Cardiac muscle cell (in vitro differentiated cells and primary cell): ENCODE measurements at places on chromosomes 1 and 21. TPM values are rescaled to one million over a fixed set of nuclear protein-coding genes. Genes with fewer than 3 reads are reported as not detected.

DCST2 gene
- 1.1 and 3.8 TPM in 2 replicates for polyA plus RNA-seq

IVL gene
- not detected in 2 replicates for polyA plus RNA-seq

AMY2B gene
- 32.9 and 42.9 TPM in 2 replicates for polyA plus RNA-seq

RGS1 gene
- 0.12 TPM in 1 of 2 replicates, not detected in the other for polyA plus RNA-seq

GJC2 gene
- 0.10 and 0.13 TPM in 2 replicates for polyA plus RNA-seq

CLCC1 gene
- polyA plus RNA-seq, result 12.5 and 21.4 TPM in 2 replicates

LEFTY2 gene
- polyA plus RNA-seq, result 2.7 and 9.0 TPM in 2 replicates

- H3K27me3 ChIP-seq, result no peaks in the 10 kb centered on the region
- no peak overlapping the region for H3K4me3 ChIP-seq
- H3K36me3 ChIP-seq, result no peaks in the 10 kb centered on the region
- peak; percentile 24 for DNase-seq
- H3K4me1 ChIP-seq, result no peaks in the 10 kb centered on the region
Observed at GRCh38 chr21:21682172-21682571, 684.0 kb downstream of the NCAM2 start.

GRCh38 chr1:115428256-115428655 lies 90.2 kb upstream of the NGF start:
- no peak overlapping the region for H3K27ac ChIP-seq
- no peak for DNase-seq
- H3K4me1 ChIP-seq, result peaks cover under 1% of the 10 kb centered on the region
- H3K27me3 ChIP-seq, result no peaks in the 10 kb centered on the region

DNA sequence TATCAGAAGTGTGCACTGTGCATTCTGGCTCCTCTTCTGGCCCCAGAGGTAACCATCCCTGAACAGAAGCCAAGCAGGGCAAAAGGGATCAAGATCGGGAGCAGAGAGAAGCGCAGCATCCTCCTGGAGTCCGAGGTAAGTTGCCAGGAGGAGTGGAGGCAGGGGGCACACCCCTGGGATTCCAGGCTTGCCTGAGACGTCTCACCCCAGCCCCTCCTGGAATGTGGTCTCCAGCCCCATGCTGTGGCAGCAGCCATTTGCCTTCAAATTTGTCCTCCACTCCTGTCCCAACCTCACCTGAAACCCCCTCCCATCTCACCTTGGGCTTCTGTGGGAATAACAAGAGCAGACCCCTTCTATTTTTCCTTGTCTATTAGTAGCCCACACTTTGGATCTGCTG lies 10.1 kb downstream of the LRRC71 start:
- no peaks in the 10 kb centered on the region for H3K4me1 ChIP-seq
- no peak for DNase-seq
- no peak overlapping the region for H3K4me3 ChIP-seq

DNA sequence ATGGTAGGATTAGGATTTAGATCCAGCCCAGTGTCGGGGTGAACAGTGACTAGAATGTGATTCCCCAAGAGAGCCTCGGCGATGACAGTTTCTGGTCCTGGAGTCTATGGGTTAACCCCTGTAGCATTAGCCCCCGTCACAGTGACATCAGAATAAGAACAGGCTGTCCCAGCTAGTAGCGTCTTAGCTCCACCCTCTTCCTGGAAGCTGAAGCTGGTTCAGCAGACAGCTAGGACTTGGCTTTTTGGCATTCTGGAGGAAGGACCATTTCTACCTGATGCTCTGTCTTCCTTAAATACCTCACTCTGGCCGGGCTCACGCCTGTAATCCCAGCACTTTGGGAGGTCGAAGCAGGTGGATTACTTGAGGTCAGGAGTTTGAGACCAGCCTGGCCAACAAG lies 5.0 kb downstream of the NDUFS2 start:
- no peaks in the 10 kb centered on the region for H3K27me3 ChIP-seq
- DNase-seq, result no peak
- no peak overlapping the region for H3K4me3 ChIP-seq
- H3K4me1 ChIP-seq, result no peaks in the 10 kb centered on the region
- peaks cover 50% of the 10 kb centered on the region for H3K36me3 ChIP-seq

- H3K36me3 ChIP-seq, result no peaks in the 10 kb centered on the region
- H3K4me1 ChIP-seq, result peaks cover 20% of the 10 kb centered on the region
- no peak overlapping the region for H3K4me3 ChIP-seq
- no peak for DNase-seq
- H3K27ac ChIP-seq, result no peak overlapping the region
Observed at GRCh38 chr21:45316871-45317397, 29.2 kb upstream of the POFUT2 start.

DNA sequence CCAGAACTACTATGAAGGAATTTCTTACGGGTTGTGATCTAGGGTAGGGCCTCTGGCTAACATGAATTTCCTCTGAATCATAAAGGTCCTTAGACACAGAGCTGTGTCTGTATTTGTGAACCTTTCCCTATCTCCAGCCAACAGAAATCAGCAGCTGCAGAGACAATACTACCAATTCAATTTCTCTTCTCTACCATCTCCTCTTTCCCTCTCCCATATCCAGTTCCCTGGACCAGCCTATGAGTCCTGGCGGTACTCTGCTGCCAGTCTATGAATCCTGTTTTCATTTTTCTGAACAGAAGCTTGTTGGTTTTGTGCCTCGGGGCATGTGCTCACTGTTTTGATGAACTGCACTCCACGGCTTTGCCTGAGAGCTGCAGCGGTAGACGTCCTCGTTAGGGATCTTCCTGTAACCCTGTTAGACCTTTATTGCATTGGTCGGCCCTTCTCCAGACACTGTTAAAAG lies 458.0 kb upstream of the VAMP3 start:
- no peaks in the 10 kb centered on the region for H3K4me1 ChIP-seq
- H3K27ac ChIP-seq, result no peak overlapping the region
- DNase-seq, result no peak
- H3K4me3 ChIP-seq, result no peak overlapping the region
- no peaks in the 10 kb centered on the region for H3K36me3 ChIP-seq

- H3K4me3 ChIP-seq, result no peak overlapping the region
- H3K27ac ChIP-seq, result peak overlapping the region; percentile 25
- H3K27me3 ChIP-seq, result no peaks in the 10 kb centered on the region
- no peak for DNase-seq
- peaks cover 3% of the 10 kb centered on the region for H3K4me1 ChIP-seq
Observed at GRCh38 chr1:11061652-11062365, 2.0 kb upstream of the SRM start.

- H3K36me3 ChIP-seq, result peaks cover 70% of the 10 kb centered on the region
- DNase-seq, result no peak
- no peak overlapping the region for H3K4me3 ChIP-seq
- H3K27ac ChIP-seq, result no peak overlapping the region
- no peaks in the 10 kb centered on the region for H3K4me1 ChIP-seq
Observed at GRCh38 chr1:156260896-156261295, 13.0 kb upstream of the PAQR6 start.

GRCh38 chr1:109197158-109198042 lies 16.3 kb upstream of the SARS1 start:
- no peak overlapping the region for H3K4me3 ChIP-seq
- peak; percentile 71 for DNase-seq
- peaks cover 13% of the 10 kb centered on the region for H3K4me1 ChIP-seq
- peaks cover 16% of the 10 kb centered on the region for H3K27me3 ChIP-seq

DNA sequence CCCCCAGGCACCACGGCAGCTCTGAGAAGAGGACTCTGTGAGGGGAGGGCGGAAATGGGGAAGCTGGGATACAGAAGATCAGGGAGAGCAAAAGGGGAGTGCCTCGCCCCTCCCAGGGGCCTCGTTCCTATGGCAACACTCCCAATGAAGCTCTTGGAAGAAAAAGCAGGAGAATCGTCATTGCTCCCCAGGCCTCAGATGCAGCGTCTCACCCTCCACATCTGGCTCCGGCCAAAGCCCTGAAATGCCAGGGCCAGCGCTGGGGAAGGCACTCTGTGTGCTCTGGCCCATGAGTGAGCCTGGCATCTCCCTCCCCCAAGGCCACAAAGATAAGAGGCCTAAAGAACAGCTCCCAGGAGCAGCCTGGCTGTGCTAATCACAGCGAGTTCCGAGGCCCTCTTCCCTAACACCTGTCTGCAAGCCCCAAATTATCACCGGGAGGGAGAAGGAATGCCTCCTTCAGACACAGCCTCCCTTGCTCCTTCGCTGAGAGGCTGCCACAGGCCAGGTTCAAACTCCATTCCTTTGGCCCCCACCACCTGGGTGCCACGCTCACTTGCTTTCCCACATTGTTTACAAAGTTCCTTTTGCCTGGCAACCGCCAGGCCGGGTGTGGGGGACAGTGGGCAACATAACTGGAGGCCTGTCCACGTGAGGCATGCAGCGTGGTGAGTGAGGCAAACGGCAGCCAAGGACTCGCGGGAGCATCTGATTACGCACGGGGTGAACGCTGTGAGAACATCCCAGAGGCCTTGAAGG lies 27.8 kb downstream of the ECE1 start:
- H3K4me3 ChIP-seq, result no peak overlapping the region
- no peaks in the 10 kb centered on the region for H3K27me3 ChIP-seq
- H3K36me3 ChIP-seq, result no peaks in the 10 kb centered on the region
- DNase-seq, result peak; percentile 44
- peaks cover 30% of the 10 kb centered on the region for H3K4me1 ChIP-seq
- peak overlapping the region; percentile 88 for H3K27ac ChIP-seq

DNA sequence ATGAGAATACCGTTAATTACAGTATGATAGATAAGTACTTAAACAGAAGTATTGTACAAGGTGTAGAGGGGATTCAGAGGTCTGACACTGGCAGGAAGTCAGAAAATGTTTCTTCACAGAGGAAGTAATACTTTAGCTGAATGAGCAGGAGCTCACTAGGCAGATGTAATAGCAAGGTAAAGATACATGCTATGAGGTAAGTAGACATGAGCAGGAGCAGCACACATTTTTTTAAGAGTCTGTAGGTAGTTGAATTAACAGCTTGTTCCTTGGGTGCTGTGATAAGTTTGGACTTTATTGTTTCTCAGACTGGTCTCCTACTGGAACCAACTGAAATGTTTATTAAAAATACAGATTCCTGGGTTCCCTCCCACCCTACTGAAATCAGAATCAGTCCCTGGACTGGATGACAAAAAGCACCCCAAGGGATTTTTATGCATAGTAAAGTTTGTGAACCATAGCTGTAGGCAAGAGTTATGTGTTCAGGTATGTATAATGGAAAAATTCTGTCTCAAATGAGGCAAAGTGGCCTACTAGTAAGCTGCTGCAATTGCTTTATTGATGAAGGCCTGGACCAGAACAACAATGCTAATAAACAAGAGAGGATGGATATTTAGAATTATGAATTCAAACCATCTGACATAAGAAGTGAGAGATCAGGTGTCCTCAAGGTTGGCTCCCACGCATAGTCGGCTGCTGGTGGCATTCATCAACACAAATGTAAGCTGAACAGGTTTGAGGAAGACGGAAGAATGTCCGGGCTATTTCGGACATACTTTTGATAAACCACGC lies 902 bp downstream of the AP4B1 start:
- H3K4me3 ChIP-seq, result peak overlapping the region; percentile 49
- DNase-seq, result no peak
- peak overlapping the region; percentile 58 for H3K27ac ChIP-seq
- H3K27me3 ChIP-seq, result no peaks in the 10 kb centered on the region
- peaks cover 3% of the 10 kb centered on the region for H3K4me1 ChIP-seq

DNA sequence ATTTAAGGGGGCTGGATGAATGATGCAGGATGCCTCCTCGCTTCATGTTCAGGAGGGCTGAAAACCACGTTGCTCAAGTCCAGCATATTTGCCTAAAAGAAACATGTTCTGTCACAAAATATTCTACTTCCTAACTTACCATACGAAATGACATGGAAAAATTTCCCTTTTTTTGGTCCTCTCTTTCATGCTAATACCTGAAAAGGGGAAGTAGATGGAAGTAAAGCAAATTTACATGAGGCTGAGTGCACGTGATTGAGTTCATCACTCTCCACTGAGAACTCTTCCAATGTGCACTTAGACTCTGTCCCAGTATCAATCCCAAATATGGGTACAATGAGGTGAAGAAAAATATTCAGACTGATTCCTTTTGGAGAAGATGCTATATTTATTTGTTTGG lies 23.0 kb downstream of the XCL2 start:
- H3K36me3 ChIP-seq, result no peaks in the 10 kb centered on the region
- H3K27ac ChIP-seq, result peak overlapping the region; percentile 90
- no peak for DNase-seq
- H3K4me1 ChIP-seq, result peaks cover 50% of the 10 kb centered on the region
- no peaks in the 10 kb centered on the region for H3K27me3 ChIP-seq

DNA sequence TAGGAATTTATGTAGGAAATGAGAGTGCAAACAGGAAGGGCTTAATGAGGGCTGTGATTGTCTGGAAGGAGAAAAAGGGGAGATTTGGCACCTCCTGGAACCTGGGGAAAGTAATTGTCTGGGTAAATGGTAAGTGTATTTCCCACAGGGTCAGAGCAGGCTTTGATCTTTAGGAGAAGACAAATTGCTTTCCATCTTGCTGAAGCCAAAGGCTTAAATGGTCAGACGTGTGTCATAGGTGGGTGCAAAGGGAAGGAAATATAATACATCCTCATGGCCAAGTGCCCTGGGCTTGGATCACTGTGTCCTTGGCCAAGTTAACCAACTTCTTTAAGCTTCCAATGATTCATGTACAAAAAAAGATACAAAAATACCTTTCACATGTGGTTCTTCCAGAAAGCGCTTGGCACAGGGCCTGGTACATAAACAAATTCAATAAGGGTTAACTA lies 1.3 kb upstream of the DUSP23 start:
- H3K27ac ChIP-seq, result no peak overlapping the region
- no peak overlapping the region for H3K4me3 ChIP-seq
- H3K27me3 ChIP-seq, result no peaks in the 10 kb centered on the region
- DNase-seq, result no peak
- H3K4me1 ChIP-seq, result no peaks in the 10 kb centered on the region

DNA sequence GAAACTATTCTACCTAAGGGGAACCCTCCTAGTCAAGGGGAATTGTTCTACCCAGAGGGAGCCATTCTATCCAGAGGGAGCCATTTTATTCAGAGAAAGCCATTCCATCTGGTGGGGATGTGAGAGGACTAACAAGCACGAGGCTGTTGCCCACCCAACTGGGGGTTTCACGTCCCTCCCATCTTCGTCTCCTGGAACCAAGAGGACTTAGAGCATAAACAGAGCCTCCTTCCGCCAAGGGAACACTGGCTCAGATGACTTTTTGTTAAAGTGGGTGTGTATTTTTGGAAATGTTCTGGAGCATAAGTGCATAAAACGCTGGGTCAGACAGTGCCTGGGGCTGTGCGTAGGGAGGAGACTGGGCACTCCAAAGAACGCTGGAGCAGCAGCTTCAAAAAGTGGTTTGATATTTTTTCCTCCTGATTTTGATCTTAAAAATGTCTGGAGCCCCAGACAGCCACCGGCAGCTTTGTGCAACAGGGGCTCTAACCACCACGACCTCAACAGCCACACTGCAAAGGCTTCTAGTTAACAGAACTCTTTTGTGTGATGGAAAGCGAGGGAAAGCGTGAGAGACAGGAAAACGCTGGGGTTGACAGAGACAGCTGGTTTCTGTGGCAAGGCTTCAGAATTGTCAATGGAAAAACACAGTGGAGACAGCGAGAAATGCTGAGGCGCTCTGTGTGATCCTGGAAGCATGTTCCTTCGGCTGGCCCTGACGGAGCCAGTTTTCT lies 363.6 kb upstream of the CAMK1G start:
- H3K27ac ChIP-seq, result peak overlapping the region; percentile 53
- DNase-seq, result no peak
- H3K4me1 ChIP-seq, result no peaks in the 10 kb centered on the region
- H3K36me3 ChIP-seq, result no peaks in the 10 kb centered on the region
- H3K27me3 ChIP-seq, result no peaks in the 10 kb centered on the region

GRCh38 chr1:12138196-12139168 lies 28.3 kb upstream of the TNFRSF1B start:
- no peak overlapping the region for H3K27ac ChIP-seq
- no peak for DNase-seq
- H3K4me1 ChIP-seq, result no peaks in the 10 kb centered on the region
- H3K4me3 ChIP-seq, result no peak overlapping the region
- H3K27me3 ChIP-seq, result no peaks in the 10 kb centered on the region
- no peaks in the 10 kb centered on the region for H3K36me3 ChIP-seq
